H1 (cell line): ENCODE measurements at places on chromosomes 5 and 9. TPM values are rescaled to one million over a fixed set of nuclear protein-coding genes. Genes with fewer than 3 reads are reported as not detected.

DNA sequence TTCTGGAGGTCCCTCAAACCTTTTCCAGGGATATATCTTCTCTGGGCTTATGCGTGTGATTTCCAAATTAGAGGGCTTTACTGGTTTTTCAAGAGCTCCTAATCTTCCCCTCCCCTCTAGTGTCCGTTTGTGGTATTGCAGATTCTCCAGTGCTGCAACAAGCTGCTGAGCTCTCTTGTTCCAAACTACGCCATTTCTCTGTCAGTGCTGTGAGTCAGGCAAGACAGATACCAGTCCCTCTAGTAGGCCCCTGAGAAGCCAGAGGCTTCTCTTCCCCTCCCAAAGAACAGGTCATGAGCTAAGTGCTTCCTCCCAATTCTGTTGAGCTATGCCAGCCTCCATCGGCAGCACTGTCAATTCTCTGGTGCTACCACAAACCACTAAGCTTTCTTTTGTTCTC lies 149.5 kb downstream of the FANCC start:
- peak; percentile 87 for DNase-seq

DNA sequence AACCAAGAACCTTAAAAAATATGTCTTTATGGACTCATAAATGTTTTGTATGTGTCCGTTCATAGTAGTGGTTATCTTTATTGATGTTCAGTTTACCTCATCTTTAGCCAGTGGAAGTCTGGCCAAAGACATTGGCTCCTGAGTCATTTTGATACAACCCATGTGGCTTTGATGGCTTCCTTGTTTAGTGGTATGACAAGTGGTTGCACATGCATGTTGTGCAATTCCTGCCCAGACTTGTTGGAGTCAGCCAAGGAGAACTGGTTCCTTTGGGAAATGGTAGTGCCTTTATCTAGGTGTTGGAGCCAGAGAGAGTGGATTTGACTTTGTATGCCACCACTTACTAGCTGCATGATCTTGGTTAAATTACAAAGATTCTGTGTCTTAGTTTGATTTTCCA lies 94.3 kb downstream of the RPS23 start:
- no peak for DNase-seq

- no peak for DNase-seq
These were observed 101.7 kb upstream of the FST start for GRCh38 chr5:53378590-53379247.

- no peak for DNase-seq
These were observed 242.3 kb upstream of the NREP start for GRCh38 chr5:111999286-111999685.

GRCh38 chr9:25412646-25413045 lies 265.6 kb downstream of the TUSC1 start:
- DNase-seq: no peak

DNA sequence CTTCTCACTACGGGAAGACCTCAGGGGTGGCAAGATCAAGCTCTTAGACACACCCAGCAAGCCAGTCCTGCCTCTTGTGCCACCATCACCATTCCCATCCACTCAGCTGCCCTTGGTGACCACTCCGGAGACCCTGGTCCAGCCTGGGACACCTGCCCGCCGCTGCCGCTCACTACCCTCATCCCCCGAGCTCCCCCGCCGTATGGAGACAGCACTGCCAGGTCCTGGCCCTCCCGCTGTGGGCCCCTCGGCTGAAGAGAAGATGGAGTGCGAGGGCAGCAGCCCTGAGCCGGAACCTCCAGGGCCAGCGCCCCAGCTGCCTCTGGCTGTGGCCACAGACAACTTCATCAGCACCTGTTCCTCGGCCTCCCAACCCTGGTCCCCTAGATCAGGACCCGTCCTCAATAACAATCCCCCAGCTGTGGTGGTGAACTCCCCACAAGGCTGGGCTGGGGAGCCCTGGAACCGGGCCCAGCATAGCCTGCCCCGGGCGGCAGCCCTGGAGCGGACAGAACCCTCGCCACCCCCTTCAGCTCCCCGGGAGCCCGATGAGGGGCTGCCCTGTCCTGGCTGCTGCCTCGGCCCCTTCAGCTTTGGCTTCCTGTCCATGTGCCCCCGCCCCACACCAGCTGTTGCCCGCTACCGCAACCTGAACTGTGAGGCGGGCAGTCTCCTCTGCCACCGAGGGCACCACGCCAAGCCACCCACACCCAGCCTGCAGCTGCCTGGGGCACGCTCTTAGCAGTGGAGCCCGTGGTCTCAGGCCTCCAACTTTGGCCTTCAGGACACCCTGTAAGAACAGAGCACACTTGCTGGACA lies 4.1 kb downstream of the TESK1 start:
- DNase-seq: no peak

DNA sequence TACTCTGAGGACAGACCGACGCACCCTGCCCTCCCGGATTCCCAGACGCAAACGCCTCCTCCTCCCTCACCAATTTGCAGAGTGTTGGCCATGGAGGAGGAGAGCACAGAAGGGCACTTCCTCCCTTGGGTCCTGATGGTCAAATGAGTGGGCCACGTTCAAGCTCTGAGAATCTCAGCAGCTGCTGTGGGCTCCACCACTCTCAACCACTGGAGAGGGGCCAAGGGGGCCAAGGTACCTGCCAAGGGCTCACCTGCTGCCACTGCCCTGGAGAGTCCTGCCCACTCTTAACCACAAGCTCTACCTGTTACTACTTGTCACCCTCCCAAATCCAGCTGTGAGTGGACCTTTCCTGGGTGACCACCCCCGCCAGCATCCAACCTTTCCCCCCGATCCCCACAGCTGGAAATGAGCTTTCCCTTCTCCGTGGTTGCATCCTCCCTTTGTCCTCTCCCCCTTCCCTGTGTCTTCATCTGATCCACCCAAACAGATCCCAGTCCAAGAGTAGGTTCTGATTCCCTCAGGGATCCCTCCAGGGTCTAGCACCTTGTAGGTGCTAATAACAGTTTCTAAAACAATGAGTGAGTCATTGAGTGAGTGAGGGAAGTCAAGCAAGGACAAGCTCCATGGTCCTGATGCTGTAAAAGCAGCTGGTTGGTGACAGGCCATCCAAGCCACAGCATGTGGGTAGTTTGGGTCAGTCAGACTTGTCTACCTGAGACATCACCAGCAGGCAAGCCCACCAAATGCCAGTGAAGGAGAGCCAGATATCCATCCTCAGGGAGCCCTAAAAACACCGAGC lies 69.7 kb downstream of the FAM114A2 start:
- no peak for DNase-seq

DNA sequence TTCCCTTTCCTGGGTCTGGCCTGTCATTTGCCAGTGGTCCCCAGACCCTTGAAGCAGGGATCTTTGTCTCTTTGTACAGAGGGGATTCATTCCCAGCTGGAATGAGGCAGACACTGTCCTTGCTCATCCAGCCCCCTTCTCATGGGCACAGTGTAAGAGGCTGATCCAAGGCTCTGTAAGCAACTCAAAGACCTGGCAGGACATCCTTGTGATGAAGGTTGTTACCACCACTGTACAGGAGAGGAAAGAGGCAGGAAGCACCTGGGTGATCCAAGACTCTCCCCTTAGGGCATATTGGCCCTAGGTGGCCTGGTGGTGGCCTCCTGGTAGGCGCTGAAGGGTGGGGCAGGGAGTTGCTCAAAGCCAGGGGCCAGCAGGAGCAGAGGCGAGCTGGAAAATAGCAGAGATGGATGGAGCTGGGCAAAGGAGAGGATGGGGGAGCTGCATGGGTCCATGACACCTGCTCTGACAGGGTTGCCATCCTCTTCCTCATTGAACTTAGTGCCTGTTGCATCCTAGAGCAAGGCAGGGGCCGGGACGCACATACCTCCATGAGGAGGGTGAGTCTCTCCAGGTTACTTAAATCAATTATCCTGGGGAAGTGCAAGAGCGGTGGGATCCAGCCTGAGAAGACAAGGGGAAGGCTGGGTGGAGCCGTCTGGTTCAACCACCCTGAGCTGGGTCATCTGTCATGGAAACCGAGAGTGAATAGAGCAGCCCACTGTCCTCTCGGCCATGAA lies 9.8 kb upstream of the GADD45G start:
- DNase-seq: peak; percentile 11

CWC27 gene
- 41.1 and 43.4 TPM in 2 replicates for total RNA-seq

DNA sequence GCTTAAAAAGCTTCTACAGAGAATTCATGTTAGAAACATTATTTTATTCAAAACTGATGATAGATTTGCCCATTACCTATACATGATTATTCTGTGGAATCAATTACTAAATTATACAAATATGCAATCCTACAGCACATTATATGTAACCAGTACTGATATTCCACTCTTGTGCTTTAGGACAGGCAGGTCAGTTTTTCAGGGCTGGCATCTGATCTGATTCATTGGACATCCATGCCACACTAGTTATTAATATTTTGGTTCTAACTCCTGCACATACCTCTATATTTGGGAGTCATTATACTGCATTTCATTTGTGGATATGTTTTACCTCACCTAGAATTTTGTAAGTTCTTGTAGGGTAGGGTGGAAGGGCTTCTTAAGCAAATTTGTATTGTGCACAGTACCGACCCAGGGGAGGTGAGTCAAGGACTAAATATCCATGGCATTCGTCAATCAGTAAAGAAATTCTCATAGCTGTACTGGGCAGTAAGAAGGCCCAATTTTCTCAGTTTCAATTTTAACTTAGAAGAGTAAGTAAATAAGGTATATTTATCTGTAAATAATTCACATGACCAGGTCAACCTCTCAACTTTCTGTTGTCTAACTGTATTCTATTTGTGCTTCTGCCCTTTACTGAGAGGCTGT lies 33.5 kb downstream of the ELOVL7 start:
- DNase-seq: no peak

GRXCR2 gene
- not detected in 2 replicates for total RNA-seq

DNA sequence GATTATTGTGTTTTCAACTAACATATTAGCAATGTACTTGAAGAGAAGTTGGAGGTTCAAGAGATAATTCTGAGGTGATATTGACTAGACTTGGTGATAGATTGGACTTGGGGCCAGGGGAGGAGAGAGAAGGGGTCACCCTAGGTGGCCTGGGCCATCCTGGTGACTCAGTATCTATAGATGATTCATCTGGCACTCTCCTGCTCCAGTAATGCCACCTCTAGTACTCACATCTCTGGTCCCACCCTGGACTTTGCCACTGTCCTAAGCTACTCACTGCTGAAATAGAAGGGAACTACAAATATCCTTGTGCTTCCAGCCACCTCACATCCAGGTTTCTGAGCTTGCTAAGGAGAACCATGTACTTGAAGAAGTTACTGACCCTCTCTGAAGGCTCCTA lies 249.9 kb downstream of the ARRDC3 start:
- no peak for DNase-seq

GMCL2 gene
- total RNA-seq: 0.13 TPM in 1 of 2 replicates, not detected in the other

DNA sequence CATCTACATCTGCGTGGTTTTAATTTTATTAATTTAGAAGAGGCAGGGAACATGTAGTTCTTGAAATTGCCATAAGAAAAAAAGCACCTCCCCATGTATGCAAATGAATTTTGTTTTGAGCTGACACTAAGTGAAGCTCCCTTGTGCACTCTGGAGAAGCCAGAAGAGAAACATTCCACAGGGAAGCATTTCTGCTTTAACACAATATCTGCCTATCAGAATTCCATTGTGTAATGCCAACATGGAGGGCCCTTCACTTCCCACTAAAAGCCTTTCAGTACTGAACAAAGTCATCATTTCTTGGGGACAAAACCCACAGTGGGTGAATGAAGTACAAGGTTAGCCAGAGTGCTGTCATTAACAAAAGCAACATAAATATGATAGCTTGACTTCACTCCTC lies 59.7 kb downstream of the PRELID2 start:
- DNase-seq: no peak

PDCD1LG2 gene
- not detected in 2 replicates for total RNA-seq

DNA sequence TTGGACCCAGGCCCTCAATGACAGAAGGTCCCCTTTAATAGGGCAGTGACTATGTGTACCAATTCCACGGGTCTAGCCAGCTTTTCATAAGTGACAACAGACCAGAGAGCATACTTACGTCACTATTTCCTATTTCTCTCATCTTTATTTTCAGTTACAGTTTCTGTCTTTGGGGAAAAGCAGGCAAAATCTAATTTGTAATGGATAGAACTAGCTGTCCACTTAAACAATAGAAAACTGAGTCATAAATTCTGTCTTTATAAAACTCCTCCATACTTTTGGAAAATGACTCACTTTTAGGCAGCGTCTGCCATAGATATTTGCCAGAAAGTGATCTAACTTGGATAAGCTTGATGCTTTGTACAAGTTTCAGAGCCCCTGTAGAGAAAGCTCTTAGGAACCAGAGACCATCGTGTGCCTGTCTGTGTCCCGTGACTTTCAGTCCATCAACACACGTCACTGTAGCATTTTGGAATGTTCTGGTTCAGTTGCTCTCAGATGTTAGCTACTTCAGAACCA lies 101.9 kb downstream of the F2RL2 start:
- DNase-seq: no peak

LECT2 gene
- total RNA-seq: not detected in 2 replicates

- DNase-seq: no peak
These were observed 104.2 kb downstream of the SNX18 start for GRCh38 chr5:54621709-54622108.

DNA sequence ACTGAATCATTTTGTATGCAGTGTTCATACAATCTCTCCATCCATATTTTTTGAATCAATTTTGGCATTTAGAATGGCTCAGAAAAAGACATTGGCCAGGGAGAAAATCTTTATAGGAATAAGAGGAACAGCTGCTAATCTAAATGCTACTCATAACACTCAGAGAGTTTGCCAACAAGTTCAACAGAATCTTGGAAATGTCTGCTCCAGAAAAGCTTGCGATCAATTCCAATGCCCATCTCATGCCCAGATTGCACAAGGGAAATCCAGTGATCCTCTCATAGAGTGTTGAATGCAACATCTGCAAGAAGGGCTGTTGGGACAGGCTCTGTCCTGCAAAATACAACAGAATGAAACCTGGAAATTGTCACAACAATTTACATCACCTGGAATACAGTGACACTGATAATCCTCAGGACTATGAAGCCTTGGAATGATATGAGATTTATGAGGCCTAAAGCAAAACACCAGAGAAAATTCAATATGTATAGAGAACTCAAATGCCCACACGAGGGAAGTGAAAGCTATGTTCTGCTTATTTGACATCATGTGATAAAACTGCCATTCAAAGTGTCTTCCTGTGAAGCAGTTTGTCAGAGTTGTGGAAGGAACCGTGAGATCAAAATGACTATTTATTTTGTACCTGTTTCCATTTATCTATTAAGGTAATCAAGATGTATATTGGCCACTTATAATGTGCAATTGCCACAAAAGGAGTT lies 190.1 kb downstream of the PARP8 start:
- no peak for DNase-seq

- DNase-seq: no peak
These were observed 11.6 kb downstream of the RAI14 start for GRCh38 chr5:34667705-34668104.

- DNase-seq: no peak
These were observed 26.8 kb downstream of the NIPAL4 start for GRCh38 chr5:157486861-157487260.

NMUR2 gene
- total RNA-seq: not detected in 2 replicates

LCN1 gene
- total RNA-seq: not detected in 2 replicates

POLR3G gene
- 163 and 179 TPM in 2 replicates for total RNA-seq

- no peak for DNase-seq
These were observed 84.4 kb downstream of the HTR4 start for GRCh38 chr5:148569948-148570347.

PCDHGA2 gene
- total RNA-seq: 0.31 and 0.32 TPM in 2 replicates

DNA sequence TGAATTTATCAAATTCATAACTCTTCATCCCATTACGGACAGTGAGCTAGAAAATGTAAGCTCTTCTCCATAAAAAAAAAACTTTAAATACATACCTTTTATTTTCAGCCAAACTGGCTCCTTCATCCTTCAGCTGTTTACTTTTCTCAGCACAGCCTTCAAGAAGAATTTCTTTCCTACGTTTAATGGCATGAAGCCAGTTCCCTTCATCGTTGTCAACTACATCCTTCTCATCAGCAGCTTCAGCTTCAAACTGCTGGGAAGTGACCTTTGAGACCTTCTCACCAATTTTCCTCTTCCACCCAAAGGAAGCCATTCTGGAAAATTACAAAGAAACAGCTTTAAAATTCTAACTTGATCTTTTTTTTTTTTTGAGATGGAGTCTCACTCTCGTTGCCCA lies 9.1 kb downstream of the TTC33 start:
- no peak for DNase-seq
